ENCODE measurements at places on chromosomes 6 and 20. TPM values are rescaled to one million over a fixed set of nuclear protein-coding genes. Genes with fewer than 3 reads are reported as not detected.

DNA sequence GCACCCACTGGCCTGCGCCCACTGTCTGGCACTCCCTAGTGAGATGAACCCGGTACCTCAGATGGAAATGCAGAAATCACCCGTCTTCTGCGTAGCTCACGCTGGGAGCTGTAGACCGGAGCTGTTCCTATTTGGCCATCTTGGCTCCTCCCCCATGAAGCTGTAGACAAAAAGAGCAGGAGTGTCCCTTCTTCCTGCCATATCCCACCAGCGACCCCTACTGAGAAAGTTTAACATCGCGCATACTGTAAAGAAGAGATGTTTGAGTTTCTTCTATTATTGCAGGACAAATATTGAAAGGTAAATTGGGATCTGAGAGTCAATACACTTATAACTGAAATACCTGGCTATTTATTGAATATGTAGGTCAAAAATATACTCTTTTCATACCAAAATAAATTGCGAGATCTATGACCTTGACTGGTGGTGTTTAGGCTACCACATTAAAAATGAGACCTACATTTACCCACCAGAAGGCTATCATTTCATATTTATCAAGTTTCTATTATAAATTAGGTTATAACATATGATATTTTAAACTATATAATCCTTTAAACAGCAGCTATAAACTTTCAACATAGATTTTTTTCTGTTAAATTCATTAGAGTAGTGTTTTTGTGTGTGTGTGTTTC is 586.3 kb downstream of the HTR1B start:
- H3K36me3 ChIP-seq = no peaks in the 10 kb centered on the region
- H3K27me3 ChIP-seq = no peaks in the 10 kb centered on the region
- H3K4me1 ChIP-seq = no peaks in the 10 kb centered on the region
- no peak overlapping the region for H3K4me3 ChIP-seq

DNA sequence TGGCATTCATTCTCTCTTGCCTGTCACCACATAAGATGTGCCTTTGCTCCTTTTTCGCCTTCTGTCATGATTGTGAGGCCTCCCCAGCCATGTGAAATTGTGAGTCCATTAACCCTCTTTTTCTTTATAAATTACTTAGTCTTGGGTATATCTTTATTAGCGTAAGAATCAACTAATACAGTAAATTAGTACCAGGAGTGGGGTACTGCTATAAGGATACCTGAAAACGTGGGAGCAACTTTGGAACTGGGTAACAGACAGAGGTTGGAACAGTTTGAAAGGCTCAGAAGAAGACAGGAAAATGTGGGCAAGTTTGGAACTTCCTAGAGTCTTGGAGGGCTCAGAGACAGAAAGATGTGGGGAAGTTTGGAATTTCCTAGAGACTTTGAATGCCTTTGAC is 46.6 kb downstream of the RNF182 start:
- no peak for DNase-seq
- H3K4me1 ChIP-seq = no peaks in the 10 kb centered on the region
- no peaks in the 10 kb centered on the region for H3K36me3 ChIP-seq
- H3K27ac ChIP-seq = no peak overlapping the region
- no peak overlapping the region for H3K4me3 ChIP-seq
- H3K27me3 ChIP-seq = no peaks in the 10 kb centered on the region

The C20orf202 gene
- not detected for total RNA-seq

DNA sequence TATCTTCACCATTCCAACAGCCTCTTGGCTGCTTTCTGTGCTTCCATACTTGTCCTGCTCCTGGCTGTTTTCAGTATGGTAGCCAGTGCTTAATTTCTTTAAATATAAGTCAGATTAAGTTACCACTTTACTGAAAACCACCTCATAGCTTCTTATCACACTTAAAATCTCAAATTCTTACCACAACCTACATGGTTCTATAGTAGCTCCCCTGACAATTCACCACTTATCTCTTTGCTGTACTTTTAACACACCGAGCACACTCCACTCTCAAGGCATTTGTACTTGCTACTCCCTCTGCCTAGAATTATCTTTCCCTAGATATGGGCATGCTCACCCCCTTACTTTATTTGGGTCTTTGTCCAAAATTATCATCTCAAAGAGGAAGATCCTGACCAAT is 369.0 kb downstream of the TENT5A start:
- H3K27ac ChIP-seq = no peak overlapping the region
- H3K4me3 ChIP-seq = no peak overlapping the region
- no peak for DNase-seq
- H3K36me3 ChIP-seq = no peaks in the 10 kb centered on the region
- H3K27me3 ChIP-seq = no peaks in the 10 kb centered on the region

DNA sequence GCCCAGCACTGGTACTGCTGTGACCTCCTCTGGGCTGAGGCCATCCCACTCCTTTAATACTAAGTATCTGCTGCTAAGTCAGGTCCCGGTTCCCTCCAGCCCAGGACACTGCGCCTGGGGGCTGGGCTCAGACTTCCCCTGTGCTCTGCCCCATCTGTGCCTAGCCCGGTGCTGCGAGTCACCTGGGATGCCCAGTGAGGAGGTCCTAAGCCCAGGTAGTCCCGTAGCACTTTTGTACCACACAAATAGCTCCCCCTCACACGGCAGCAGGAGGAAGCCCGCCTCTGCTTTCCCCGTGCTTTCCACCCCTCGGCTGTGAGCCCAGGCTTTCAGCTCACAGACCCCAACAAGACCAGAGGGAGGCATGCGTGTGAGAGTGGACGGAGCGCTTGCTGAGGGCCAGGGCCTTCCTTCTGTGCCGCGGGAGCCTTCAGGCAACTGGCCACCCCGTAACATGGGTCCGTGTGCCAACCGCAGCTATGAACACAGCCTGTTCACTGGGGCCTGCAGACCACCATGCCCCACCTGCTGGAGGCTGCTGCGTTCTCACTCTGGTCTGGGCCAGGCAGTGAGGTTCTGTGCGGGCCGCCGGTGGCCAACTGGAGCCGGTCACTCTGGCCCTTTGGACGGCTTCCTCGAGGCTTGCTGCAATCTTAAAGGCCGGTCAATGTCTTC is 79.9 kb upstream of the MPC1 start:
- H3K4me1 ChIP-seq = no peaks in the 10 kb centered on the region
- H3K36me3 ChIP-seq = peaks cover 58% of the 10 kb centered on the region
- no peaks in the 10 kb centered on the region for H3K27me3 ChIP-seq
- no peak overlapping the region for H3K27ac ChIP-seq
- no peak for DNase-seq
- no peak overlapping the region for H3K4me3 ChIP-seq

DNA sequence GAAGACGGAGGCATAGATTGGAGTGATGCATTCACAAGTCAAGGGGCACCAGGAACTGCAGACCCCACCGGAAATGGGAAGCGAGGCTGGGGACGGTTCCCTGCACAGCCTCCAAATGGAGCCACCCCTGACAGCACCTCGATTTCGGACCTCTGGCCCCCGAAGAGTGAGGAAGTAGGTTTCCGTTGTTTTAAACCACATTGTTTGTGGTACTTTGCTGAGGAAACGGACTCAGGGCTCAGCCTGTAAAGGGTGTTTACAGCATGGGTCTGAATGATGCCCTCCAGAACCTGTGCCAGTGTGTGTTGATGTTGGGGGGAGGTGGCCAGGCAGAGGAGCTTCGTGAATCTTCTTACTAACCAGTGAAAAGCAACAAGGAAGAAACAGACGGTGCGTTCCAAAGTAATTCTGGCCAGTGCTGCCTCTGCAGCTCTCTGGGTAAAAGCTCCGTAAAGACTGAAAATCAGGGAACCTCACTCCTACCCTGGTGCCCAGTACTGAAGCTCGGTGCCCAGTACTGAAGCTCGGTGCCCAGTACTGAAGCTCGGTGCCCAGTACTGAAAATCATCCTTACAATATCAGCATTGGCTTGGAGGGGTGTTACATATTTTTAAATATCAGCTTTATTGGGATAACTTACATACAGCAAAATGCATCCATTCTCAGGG is 30.1 kb upstream of the CCR6 start:
- no peaks in the 10 kb centered on the region for H3K36me3 ChIP-seq
- H3K4me1 ChIP-seq = peaks cover 3% of the 10 kb centered on the region
- no peak overlapping the region for H3K4me3 ChIP-seq
- no peaks in the 10 kb centered on the region for H3K27me3 ChIP-seq
- no peak for DNase-seq

DNA sequence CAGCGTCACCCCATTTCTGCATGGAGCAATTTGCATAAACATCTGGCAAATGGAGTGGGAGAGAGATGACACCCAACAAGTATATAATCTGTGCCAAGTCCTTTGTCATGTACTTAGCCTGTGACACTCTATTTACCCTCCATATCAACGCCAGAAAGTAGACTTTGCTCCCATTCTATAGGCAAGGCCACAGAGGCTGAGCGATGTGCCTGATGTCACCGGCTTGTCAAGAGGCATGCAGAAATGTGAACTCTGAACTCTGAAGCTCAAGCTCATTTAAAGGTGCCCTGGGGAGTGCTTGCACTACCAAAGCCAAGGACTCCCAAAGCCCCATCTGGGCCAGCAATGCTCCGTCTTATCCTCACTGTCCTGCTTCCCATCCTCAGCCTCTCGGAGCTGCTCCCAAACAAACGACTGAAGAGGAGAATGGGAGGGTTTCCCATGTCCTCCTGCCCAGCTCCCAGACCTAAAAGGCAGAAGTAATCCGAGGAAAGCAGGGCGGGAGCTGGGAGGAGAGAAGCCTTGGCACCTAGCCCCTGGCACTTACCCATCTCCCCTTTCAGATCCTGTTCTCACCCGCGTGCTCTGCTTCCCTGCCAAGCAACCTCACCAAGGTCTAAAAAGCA is 9.2 kb downstream of the CPNE5 start:
- peaks cover 31% of the 10 kb centered on the region for H3K4me1 ChIP-seq
- DNase-seq = peak; percentile 81
- H3K36me3 ChIP-seq = no peaks in the 10 kb centered on the region
- H3K27me3 ChIP-seq = no peaks in the 10 kb centered on the region
- H3K4me3 ChIP-seq = no peak overlapping the region

The SIRPB2 gene
- total RNA-seq = 0.88 TPM

The MAS1 gene
- not detected for total RNA-seq

GRCh38 chr6:131792091-131792496 is 15.7 kb upstream of the ENPP1 start:
- H3K27ac ChIP-seq = no peak overlapping the region
- H3K4me1 ChIP-seq = no peaks in the 10 kb centered on the region
- no peak for DNase-seq
- no peaks in the 10 kb centered on the region for H3K36me3 ChIP-seq

Data from heart right ventricle (tissue), 16 donors.